ENCODE measurements at places on chromosomes 11 and 22. TPM values are rescaled to one million over a fixed set of nuclear protein-coding genes. Genes with fewer than 3 reads are reported as not detected.

UCP3 gene
- 2.6 TPM for total RNA-seq

OR52H1 gene
- 0.89 TPM for total RNA-seq

GRCh38 chr11:45892856-45893255, 7.4 kb downstream of the MAPK8IP1 start:
- DNase-seq, result no peak

DPP3 gene
- total RNA-seq, result 12.4 TPM

MPPED2 gene
- 8.0 TPM for total RNA-seq

GRCh38 chr11:12792590-12792989, 118.4 kb downstream of the TEAD1 start:
- no peak for DNase-seq

DNA sequence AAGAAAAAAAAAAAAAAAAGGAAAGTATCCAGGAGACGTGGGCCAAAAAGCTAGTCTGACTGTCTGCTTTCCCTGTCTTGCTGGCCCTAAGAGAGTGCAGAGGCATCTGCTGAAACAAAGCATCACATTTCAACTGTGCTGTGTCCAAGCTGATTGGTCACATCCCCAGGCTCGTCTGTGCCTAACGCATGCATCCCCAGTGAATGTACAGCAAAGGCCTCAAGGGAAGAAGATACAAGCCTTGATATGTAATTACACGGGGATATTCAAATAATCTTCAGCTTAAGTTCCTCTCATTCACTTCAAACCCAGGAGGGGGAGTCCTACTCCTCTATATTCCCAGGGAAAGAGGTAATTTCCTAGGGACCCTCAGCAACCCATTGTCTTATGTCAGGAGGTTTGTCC, 5.4 kb upstream of the SORL1 start:
- no peak for DNase-seq

- DNase-seq, result no peak
Measured at GRCh38 chr11:44506375-44507016, 59.0 kb upstream of the CD82 start.

MAP6 gene
- 10.7 TPM for total RNA-seq

DNA sequence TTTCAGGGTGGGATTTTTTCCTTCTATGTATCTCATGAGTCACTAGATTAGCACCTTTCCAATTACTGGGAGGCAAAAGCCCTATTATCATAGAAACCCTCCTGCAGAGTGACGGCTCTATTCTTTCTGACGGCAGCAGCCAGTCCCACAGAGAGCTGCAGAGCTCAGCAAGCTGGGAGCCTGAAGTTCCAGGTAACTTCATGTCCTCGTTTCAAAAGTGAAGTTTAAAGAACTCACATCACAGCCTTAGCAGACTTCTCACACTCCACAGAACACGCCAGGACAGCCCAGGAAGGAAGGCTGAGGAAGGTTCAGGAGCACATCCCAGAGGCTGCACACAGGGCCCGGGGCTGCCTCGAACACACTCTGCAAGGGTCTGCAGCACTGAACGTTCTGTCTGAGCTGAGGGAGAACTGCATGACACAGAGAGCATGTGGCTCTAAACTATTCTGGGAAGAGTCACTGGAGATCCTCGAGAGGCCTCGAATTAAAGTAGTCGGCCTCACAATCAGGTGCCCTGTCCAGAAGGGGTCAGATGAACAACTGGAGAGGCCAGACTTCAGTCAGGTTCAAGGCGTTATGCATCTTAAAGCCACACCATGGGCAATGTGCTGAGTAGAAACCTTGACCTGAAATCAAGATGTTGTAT, 104.2 kb upstream of the DRD2 start:
- DNase-seq, result no peak

DNA sequence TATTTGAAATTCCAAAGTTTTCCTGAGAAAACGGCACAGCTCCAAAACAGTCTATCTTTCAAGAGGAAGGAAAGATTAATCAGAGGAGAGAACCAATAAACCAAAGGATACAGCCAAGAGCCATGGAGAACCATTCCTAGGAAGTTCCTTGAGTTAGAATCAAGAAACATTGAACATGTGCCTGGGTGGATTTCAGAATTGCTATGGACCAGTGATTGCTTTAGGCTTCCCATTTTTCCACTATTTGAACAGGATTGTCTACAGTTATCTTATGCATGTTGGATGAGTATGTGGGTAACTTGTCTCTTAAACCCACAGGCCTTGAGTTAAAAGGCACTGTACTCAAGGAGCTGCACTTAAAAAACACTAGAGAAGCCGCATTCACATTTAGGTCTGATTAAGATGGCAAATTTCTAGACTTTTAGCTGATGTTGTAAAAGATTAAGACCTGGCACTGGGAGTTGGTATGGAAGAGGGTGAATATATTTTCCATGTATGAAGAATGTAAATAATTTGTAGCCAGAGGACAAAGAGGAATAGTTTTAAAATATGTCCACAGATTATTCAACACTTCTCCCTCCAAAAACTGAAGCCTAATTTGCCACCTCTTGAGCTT, 11.2 kb upstream of the DEUP1 start:
- no peak for DNase-seq

DNA sequence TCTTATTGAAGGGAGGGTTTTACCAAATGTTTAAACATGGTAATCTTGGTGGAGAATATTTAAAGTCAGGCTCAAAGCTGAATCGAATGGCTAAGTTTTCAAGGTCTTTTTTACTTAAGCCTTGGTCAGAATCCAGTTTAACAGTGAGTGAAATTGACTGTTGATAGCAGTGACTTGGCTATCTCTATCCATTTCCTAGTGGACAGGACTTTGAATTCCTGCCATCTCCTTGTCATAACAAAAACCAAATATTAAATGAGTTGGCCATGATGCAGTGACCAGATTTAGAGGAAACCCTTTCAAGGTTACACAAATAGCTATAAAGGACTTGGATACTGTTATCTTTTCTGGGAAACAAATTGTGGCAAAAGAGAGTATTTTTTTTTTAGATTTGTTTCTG, 92.0 kb downstream of the JRKL start:
- no peak for DNase-seq
